ENCODE measurements at places on chromosomes 6 and 20.

DNA sequence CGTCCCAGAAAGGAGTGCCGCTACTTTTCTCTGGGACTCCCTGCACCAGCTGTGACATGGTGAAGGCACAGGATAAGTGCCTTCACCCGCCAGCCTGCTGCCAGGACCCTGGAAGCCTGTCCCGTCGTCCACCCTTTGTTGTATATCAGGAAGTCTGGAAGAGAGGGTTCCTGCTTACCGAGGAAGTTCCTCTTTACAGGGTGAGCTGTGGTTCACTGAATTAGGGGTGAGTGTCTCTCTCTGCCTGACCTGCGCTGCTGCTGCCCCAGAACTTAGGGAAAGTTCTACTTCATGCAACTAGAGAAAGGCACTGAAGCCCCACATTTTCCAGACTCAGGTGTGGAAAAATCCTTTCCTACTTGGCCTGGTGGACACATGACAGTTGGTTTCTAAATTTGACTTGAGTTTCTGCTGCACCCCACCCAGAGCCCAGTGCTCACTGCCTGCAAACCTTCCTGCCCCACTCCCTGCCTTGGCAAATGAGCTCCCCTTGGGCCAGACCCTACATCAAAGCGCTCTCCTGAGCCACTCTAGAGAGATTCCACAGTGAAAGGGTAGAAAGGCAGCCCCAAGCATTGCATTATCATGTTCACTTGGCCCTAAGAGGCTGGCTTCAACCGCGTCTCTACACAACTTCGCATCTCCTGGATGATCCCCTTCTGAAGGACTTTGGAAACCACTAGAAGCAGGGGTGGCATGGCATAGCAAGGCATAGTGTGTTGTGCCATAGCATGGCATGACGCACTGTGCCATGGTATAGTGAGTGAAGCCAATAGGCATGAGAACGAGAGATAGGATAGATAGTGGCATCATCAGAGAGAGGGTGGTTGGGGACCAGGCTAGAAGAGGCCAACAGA lies 215.8 kb upstream of the CDYL start:
- DNase-seq: no peak

GRCh38 chr6:105786890-105787655 lies 299.1 kb upstream of the PRDM1 start:
- DNase-seq: no peak

- DNase-seq: no peak
Measured at GRCh38 chr6:24740861-24741260, 21.9 kb upstream of the C6orf62 start.

GRCh38 chr6:83592770-83593394 lies 80.5 kb downstream of the PRSS35 start:
- DNase-seq: no peak

DNA sequence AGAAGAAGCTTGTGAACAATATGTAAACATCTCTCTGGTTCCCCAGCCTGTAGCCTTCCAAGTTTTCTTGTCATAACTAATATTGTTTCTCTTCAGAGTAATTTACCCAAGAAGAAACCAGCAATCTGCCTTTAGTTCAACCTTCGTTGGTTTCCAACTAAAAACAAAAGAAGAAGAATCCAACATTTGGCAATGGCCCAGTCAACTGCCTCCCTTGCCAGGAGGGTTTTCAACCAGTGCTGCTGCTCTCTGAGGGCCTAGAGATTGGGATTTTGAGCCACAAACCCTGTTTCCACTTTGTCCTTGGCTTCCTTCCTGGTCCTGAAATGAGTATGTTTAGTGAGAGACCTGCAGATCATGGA lies 395.8 kb upstream of the CNR1 start:
- no peak for DNase-seq

- no peak for DNase-seq
Measured at GRCh38 chr6:15536198-15536955, 126.5 kb downstream of the DTNBP1 start.

DNA sequence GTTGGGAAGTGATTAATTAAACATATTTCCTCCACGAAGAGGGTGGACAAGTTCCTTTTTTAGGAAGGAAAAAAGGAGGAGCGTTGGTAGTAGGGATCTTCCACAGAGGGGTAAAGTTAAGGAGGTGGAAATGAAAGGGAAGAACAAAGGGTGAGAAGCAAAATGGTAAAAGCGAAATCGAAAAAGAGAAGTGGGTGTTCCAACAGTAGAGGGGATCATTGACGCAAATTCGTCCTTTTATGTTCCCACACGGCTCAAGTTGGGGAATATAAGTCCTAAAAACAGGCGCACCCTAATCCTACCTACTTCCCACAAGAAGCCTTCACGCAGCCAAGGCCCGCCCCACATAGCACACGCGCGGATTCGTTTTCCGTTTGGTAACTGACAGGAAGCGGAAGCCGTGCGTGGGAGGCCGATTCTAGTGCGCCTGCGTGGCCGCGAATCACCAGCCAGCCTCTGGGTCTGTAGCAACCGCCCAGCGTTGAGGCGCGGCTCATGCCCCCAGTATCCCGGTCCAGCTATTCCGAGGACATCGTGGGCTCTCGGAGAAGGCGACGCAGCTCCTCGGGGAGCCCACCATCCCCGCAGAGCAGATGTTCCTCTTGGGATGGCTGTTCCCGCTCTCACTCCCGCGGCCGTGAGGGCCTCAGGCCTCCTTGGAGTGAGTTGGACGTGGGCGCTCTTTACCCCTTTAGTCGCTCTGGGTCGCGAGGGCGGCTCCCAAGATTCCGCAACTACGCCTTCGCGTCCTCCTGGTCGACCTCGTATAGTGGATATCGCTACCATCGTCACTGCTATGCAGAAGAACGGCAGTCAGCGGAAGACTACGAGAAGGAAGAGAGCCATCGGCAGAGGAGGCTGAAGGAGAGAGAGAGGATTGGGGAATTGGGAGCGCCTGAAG lies at the start of gene NKAPL:
Gene NKAPL, plus strand, starts transcription at position 421 of the 901 bp plus-strand sequence. Its CDS starts 75 bp downstream, at position 496.
- DNase-seq: no peak

DNA sequence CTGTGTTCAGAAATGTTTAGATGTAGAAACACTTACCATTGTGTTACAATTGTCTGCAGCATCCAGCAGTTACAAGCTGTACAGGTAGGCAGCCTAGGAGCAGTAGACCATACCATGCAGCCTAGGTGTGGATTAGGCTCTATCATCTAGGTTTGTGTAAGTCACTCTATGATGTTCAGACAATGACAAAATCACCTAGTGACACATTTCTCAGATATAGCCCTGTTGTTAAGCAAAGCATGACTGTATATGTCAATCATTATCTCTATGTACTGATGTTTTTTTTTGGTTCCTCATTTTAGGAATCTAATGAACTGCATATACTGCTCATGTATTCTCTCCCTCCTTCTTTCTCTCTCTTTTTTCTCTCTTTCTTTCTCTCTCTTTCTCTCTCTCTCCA lies 22.2 kb downstream of the CST8 start:
- no peak for DNase-seq

- no peak for DNase-seq
Measured at GRCh38 chr6:118509009-118509617, 39.0 kb upstream of the PLN start.

DNA sequence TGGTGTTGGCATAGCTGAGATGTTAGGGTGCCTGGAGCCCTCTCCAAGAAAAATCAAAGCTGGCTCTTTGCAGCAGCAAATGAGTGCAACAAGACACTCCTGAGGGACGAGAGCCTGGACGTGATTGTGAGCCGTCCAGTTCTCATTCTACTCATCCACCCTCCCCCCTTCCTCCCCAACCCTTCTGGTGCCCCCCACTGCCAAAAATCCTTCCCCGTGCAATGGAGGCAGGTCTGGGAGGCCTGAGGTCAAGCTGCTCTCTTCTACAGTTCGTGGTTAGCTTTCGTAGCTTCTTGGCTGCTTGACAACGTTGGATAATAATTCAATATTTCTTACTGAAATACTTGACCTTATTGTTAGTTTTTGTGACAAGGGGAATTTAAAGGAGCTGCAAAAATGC lies 185.3 kb upstream of the SUPT3H start:
- DNase-seq: no peak

GRCh38 chr20:41379551-41379950 lies 12.9 kb upstream of the EMILIN3 start:
- DNase-seq: no peak

GRCh38 chr6:53862662-53863462 lies 68.1 kb downstream of the LRRC1 start:
- DNase-seq: peak; percentile 55

DNA sequence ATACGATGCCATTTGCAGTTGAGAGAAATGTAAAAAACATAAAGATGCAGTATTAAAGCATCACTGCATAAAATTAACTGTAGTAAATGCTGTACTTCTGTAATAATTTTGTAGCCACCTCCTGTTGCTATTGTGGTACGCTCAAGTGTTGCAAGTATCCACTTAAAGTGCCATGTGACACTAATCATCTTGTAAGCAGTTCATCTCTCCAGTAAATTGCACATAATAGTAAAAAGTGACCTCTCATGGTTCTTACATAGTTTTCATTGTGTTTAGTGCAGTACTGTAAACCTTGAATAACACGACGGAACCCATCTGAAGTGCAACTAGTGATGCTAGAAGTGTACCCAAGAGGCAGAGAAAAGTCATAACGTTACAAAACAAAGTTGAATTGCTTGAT lies 190.1 kb upstream of the VGLL2 start:
- DNase-seq: no peak

- no peak for DNase-seq
Measured at GRCh38 chr20:48120120-48120519, 334.8 kb upstream of the SULF2 start.

DNA sequence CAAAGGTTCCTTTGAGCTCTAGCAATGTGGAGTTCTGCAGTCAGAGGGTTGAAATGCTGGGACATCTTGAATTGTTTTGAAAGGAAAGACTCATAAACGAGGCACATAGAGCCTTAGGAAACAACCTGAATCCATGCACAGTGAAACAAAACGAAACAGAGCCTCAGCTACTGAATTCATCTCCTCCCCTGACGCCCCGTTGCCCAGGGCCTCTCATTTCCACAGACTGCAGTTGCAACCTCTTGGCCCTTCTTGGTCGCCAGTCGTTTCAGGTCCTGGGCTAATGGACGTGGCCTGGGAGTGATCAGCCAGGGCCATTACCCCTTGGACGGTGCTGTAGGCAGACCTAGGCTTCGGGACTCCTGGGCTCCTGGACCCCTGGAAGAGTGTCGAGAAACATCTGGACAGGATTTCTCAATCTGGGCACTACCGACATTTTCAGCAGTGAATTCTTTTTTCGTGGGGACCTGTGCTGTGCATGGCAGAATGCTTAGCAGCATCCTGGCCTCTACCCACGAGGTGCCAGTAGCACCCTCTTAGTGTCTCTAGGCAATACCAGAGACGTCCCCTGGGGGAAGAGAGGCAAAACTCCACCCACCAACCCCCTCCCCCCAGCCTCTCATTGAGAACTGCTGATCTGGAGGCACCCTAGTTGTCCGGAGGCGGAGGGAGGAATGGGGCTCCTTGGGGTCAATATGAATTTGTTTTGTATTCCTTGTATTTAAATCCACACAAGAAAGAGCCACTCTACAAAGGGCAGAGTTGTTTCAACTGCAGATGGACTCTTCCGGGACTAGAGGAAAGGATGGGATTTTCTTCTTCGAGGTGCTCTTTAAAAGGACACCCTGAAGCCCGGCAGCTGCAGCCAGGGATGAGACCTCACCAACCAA lies 50.2 kb downstream of the TMEM242 start:
- DNase-seq: no peak

DNA sequence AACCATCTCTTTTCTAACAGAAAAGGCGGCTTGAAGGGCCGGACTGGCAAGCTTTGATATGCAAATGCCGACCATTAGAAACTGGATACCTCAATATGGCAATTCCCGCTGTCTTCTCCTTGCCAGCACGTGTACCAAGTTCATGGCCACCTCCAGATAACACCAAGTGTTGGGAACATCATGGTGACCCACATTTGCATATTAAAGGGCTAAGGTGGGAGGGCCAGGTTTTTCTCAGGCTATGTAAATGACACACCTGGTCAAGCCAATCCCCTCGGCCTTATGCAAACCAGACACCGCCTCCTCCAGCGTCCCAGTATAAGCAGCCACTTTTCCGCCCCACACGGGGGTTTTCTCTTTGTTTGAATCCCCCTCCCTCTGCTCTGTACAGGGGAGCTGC lies 110.7 kb downstream of the DACT2 start:
- no peak for DNase-seq

DNA sequence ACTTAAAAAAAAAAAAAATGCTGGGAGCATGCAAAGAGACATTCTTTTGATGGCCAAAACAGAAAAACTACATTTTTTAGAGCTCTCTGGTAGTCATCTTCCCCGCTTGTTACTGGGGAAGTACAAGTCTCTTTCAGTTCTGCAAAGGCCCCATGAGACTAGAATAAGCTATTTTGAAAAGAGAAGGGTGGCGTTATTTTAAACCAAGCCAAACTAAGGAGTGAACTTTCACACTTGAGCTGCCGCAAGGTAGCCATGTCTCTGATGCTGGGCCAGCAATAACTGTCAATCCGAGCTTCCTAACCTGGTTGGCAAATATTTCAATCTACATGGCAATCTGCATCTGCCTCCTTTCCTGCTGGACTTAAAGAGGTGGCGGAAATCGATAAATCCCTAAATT lies 96.7 kb downstream of the L3MBTL3 start:
- DNase-seq: no peak

DNA sequence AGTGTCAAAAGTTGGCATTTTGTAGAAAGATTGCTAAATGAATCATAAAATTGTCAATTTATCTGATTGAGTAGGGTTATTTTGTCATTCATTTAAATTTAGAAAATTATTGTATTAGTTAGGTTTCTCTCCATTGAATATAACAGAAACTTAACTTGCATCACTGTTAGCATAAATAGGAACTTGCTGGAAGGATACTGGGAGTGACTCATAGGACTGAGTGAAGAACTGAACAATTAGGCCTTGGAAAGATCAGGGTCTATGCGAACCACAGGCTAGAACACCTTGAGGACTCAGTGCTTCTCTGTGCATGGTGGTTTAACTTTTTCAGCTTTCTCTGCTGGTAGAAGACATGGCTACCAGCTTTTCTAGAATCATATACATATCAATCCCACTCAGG lies 67.7 kb upstream of the IFNGR1 start:
- no peak for DNase-seq

DNA sequence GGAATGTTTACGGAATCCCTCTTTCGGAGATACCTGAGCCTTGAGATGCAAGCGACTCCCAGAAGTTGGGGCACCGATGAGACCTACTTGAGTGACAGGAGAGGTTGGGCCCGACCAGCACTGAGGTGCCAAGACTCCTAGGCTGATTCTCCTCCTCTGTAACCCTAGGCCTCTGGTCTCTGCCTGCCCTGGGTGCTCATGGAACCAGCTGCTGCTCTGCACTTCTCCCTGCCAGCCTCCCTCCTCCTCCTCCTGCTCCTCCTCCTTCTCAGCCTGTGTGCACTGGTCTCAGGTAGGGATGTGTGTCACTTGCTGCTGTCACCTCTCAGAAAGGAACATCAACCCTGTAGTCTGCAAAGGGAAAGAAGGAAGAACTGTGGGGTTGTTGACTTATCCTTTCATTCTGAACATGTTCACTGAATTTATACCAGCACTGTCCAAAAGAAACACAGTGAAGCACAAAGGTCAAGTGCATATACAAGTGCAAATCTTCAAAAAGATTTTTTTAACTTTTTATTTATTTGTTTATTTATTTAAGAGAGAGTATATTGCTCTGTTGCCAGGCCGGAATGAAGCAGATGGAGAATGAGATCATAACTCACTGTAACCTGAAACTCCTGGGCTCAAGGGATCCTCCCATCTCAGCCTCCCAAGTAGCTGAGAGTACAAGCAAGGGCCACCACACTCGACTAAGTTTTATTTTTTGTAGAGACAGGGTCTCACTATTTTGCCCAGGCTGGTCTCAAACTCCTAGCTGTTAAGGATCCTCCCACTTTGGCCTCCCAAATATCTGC lies 913 bp downstream of the BTN2A2 start:
- no peak for DNase-seq
